Esophagus squamous epithelium (tissue), 5 donors: ENCODE measurements at places on chromosomes 5 and 9.

DNA sequence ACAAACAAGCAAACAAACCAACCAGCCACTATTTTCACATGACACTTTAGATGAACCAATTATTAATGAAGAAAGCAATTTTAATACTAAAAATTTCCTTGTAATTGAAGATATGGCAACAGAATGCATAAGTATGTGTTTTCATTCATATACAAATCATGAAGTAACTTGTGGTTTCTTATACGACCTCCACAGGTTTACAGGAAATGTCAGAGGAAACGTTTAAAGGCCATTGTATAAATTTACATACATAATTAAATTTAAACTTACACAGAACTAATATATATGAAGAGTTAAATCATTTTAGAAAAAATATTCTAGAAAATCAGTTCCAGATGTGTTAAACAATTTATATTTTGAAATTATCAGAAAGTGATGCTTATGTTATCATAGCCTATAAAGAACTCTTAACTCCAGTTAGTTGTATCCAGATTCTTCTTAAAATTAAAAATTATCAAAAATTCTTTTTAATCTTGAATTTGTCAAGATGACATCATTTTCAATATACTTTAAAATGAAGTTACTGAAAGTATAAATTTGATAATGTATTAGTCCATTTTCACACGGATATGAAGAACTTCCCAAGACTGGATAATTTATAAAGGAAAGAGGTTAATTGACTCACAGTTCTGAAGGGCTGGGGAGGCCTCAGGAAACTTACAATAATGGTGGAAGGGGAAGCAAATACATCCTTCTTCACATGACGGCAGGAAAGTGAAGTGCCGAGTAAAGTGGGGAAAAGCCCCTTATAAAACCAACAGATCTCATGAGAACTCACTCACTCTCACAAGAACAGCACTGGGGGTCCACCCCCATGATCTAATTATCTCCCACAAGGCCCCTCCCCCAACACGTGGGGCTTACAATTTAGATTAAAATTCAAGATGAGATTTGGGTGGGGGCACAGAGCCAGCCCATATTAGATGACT is 192.0 kb downstream of the PIK3R1 start:
- no peak for DNase-seq

DNA sequence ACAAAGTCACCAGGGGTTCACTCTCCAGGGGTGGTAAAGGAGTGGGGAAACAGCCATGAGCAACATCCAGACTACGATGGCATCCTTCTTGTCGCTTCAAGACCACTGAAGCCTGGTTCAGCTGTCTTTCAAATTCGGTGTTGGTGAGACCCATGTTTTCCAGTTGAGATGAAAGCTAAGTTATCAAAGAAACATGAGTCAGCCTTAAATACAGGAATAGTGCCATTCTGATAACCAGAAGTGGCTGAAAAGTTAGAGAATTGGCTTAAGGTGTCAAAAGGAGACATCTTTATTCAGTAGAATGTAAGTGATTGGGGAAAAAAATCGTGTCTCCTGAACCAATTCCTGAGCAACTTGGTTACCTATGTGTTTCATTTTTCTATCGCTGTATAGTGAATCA is 7.0 kb upstream of the CARD19 start:
- DNase-seq, result no peak

DNA sequence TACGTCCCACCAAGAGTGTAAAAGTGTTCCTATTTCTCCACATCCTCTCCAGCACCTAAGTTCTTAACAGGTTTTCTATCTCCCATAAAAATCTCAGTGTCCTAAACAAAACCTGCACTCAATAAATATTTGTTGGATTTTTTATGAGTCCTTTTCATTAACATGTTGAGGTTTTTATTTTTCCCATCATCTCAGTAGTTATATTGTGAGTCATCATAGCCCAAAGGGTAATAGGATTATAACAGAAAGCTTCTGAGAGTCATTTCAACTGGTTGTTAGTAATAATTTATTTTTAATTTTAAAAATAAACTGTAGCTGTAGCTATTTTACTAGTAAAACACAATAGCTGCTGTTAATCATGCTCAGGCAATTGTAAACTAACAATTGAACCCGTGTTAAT is 331.6 kb upstream of the SLC30A5 start:
- DNase-seq, result no peak

- no peak for DNase-seq
Measured at GRCh38 chr5:114450437-114450836, 88.6 kb downstream of the KCNN2 start.

DNA sequence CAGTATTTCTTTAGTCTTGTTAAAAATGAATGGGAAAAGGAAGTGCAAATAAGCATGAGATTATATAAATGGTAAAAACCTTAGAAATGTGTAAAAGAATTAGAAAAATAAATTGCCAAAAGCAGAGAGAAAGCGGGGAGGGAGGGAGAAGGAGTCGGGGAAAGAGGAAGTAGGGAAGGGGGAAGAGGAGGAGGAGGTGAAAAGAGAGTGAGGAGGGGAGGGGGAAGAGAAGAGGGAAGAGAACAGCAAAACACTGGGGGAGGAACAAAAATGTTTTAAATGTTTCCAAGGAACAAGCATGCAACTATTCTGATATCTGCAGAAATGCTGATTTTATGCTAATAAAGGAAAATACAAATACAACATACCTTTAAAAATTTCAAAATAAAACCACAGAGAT is 317.5 kb downstream of the PIK3R1 start:
- no peak for DNase-seq

- DNase-seq, result no peak
Measured at GRCh38 chr5:145701404-145701803, 133.7 kb downstream of the PRELID2 start.

- no peak for DNase-seq
Measured at GRCh38 chr5:1376981-1377380, 32.1 kb upstream of the CLPTM1L start.

DNA sequence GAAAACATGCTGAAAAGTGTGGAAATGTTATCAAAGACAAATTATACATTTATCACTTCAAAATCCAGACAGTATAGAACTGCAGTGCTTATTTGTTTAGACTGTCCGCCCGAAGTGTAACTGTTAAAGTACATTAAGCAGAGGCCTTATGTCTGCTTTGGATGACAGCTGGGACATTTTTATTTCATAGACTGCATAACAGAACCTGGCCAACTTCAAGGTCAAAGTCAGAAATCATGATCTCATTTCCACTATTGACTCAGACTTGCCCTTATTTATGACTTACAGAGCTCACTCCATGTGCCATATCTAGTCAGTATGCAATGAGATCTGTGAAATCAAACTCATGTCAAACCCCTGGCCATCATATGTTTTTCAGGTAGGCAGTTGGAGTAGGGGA is 87.7 kb downstream of the RAB3C start:
- DNase-seq, result no peak

DNA sequence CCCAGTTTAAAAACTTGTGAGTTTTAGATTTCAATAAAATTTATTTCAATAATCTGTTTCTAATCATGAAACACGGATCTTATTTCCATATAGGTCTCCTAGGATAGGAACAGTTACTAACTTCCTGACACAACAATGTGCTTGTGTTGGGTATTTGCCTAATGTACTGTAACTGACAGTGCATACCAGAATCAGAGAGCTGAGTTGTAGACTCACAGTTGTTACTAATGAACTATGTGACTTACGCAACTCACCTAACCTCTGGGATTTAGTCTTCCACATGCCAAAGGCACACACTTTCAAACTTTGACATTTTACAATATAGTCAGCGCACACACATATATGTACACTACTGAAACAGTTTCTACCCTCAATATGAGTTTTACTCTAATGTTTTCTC is 77.7 kb downstream of the HOMER1 start:
- no peak for DNase-seq

GRCh38 chr5:39282561-39282960 is 63.2 kb upstream of the FYB1 start:
- DNase-seq, result no peak

DNA sequence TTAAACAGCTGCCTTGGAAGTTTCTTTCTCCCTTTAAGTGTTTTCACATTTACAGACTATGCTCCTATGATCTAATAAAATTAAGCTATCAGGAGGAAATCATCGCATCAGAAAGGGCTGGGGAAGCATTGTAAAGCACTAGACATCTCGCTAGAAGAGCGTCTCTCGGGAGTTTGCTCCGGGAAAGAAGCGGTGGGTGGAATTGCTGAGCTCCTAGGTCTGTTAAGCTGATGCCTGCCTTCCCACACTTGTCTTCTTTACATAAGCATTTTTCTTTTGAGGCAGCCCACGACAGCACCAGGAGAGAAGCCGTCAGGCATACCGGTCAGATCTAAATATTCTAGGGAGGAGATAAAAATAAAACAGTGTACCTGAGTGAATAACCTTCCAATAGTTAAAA is 541.7 kb upstream of the TUSC1 start:
- no peak for DNase-seq

GRCh38 chr5:135232958-135233357 is 166.1 kb downstream of the MACROH2A1 start:
- no peak for DNase-seq

- DNase-seq, result no peak
Measured at GRCh38 chr5:96172436-96172835, 210.8 kb upstream of the ELL2 start.

DNA sequence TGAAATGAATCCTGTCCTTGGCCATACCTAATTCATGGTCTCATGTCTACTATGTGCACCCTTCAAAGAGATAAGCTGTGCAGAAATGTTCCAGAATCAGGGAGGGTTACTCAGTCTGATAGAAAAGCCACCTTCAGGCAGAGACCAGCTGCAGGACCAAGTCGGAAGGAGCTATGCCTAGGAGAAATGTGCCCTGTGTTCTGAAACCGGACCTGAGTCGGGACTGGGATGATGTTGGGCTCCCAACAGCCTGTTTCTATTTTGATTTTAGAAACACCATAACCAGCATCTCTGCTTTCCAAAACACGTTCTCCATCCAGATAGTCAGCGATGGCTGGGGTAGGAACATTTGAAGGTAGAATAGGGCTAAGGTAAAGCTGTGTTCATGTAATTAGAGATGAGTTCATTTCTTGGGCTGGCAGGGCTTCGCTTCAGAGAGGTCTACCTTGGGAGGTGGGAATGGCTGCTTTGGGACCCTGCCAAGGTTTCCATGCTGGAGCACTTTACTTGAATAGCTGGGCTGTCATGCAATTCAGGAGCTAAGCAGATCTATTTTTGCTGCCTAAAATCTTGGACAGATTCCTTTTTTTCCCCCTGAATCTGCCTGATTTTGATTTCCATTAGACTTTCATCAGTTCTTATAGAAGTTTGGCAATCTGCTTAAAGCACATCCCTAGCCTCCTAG is 2.8 kb downstream of the ADCY2 start:
- DNase-seq, result no peak

DNA sequence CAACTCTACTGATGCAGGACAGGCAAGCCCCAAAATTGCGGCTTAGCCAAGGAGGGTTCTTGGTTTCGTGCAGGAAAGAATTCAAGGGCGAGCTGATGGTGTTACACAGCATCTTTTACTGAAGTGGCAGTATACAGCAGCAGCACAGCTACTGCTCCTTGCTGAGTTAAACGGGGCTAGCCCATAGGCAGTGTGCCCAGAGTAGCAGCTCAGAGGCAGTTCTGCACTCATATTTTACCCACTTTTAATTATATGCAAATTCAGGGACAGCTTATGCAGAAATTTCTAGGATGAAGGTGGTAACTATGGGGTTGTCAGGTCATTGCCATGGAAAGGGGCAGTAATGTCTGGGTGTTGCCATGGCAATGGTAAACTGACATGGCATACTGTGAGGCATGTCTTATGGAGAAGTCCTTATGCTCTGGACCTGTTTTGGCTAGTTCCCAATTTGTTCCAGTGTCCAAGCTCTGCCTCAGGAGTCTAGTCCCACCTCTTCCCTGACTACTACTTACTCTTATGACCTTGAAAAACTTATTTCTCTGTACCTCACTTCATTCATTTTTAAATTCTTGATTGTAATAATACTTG is 2.0 kb upstream of the SPINK9 start:
- DNase-seq, result no peak

GRCh38 chr9:136567651-136568287 is 21.9 kb upstream of the NOTCH1 start:
- no peak for DNase-seq

DNA sequence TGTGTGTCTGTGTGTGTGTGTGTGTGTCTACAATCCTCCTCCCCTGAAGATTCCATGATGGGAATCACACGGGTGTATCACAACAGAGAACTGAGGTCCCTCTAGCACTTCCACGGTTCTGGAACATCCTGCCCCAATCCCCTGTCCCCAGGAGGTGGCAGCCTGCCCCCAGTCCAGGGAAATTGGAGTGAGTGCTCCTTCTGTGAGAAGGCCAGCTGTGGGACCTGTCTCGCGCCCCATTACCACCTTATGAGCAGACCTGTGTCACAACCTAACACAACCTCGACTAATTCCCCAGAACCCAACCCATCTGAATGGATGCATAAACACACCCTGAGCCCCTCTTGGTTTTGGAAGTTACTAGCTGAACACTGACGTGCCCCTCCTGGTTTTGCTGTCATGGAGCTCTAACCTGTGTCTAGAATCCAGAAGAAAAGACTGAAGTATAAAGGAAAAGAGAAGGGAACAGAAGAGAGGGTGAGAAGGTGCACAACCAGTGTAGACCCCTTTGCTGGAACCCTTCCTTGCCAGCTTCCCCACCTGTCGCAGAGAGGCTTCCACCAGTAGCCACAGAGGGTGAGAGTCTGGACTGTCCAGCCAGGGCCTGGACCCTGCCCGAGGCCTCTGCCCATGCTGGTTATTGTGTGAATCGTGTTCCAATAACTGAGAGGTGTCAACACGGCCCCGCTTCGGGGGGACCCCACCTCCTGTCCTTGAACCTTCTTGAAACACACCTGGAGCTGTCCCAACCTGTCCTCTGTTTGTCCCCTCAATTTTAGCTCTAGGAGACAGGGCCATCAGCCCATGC is 3.4 kb downstream of the BTNL9 start:
- no peak for DNase-seq

DNA sequence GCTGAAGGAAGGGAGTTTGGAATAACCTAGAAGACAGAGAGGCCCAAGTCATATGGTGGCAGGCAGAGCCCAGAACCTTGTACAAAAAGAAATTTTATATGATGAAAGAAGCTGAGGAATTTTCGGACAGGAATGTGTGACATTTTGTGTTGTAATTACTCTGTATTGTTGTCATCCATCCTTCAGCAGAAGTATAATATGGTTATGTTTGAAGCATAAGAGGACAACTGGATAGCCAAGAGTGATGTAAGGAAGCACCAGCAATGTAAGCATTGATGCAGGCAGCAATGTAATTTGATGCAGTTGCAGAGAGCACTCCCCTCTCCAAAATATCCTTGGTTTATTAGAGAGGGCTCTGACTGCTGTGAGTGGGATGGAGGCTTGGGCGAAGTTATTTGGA is 19.1 kb upstream of the SNX2 start:
- no peak for DNase-seq

DNA sequence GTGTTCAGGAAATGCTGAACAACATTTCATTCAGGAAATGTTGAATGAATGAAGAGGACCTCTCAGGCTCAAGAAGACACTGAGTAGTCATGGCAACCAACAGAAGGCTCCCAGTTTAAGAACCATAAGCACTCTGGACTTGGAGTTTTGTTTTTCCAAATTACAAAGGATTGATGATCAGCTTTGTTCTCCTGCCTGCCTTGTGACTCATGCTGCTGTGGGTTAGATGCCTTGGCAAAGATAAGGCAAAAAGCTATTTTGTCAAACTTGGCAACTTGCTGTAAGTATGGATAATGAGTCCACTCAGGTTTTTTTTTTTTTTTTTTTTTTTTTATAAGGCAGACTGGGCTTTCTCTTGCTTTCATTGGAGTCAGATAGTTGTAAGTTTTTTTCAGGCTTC is 365.0 kb downstream of the TMEM232 start:
- DNase-seq, result no peak

GRCh38 chr9:131578021-131578420 is 32.7 kb downstream of the PRRT1B start:
- DNase-seq, result no peak
